ENCODE measurements at places on chromosomes 13 and 19.

DNA sequence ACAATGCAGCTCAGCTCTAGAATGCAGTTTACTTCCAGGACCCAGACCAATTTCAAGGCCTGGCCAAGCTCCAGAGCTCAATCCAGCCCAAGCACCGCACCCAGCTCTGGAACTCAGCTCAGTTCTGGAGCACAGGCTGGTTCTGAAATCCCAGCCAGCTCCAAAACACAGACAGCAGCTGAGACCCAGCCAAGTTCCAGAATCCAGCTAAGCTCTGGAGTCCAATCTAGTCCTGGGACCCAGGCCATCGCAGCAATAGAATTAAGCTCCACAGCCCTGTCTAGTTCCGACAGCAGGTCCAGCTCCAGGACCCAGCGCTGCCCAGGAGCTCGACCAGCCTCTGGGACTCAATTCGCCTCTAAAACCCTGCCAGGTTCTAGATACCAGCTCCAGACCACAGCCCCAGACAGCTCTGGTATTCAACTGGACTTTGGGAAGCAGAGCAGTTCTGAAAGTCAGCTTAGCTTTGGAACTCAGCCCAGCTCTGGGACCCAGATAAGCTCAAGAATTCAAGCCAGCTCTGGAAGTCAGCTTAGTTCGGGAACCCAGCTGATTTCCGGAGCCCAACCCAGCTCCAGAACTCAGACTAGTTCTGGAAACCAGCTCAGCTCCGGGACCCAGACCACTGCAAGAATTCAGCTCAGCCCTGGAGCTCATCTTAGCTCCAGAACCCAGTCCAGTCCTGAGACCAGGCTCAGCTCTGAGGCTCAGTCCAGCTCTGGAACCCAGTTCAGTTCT, 6.8 kb downstream of the GIPC3 start:
- no peak for DNase-seq

DNA sequence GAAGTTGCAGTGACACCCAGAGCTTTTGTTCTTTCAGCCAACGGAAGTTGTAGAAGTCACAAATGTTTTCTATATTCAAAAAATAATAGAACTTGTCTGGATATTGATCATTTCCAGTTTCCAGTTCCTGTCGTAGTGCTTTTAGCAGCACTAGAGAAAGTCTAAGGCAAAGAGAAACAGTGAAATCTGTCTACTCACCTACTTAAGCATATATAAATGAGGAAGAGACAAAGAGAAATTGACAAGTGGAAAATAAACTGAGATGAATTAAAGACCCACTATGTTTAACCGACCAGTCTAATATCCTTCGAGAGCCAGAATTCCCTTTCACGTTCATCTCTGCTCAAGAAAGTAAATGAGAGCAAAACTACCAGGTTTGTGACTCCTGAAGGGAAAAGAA, 36.7 kb downstream of the DACH1 start:
- DNase-seq, result no peak

GRCh38 chr13:87147076-87147475, 524.1 kb upstream of the SLITRK5 start:
- DNase-seq, result no peak

DNA sequence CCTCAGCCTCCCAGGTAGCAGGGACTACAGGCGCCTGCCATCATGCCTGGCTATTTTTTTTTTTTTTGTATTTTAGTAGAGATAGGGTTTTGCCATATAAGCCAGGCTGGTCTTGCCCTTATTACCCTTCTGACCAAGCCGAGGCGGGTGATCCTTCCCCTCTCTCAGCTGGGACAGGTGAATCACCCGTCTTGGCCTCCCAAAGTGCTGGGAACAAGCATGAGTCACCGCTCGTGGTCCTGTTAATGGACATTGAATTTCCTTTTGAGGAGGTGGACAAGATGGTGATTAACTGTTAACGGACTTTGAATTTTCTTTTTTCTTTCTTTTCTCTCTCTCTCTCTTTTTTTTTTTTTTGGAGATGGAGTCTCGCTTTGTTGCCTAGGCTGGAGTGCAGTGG, 10.6 kb downstream of the CD70 start:
- DNase-seq, result no peak

DNA sequence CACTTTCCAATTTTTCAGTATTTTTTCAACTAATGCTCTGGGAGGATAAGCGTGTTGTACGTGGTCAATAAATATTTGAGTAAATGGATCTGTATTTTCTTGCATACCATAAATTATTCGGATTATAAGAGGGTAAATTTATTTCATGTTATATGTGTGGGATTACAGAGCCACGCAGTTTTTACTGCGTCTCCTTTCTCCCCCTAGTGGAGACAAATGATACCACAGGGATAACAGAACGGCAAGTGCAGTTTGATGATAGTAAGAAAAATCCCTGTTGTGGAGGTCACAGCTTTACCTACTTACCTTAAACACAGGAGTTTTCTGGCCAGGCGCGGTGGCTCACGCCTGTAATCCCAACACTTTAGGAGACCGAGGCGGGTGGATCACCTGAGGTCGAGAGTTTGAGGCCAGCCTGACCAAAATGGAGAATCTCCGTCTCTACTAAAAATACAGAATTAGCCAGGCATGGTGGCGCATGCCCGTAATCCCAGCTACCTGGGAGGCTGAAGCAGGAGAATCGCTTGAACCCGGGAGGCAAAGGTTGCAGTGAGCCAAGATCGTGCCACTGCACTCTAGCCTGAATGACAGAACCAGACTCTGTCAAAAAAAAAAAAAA, 16.8 kb downstream of the MBD3L2B start:
- no peak for DNase-seq

DNA sequence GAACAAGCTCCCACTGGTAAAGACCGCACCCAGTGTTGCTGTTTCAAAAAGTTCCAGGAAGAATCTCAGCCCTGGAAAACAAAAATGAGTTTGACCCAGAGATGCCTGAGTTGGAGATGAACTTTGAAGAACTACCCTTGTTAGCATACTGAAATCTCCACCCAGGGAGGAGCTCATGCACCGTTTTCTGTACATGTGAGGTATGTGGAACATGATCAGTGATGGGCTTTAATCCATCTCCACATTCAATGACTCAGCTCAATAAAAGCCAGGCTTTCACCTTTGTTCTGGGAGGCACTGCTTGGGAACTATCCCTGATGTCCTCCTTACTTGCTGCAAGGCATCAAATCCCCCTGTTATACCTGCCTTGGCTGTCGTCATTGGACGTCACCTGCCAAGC, 279.9 kb downstream of the UQCRFS1 start:
- DNase-seq, result no peak

- DNase-seq, result no peak
Measured at GRCh38 chr19:397941-398706, 10.8 kb downstream of the C2CD4C start.

GRCh38 chr13:29926098-29926476, 75.7 kb upstream of the UBL3 start:
- DNase-seq, result no peak

DNA sequence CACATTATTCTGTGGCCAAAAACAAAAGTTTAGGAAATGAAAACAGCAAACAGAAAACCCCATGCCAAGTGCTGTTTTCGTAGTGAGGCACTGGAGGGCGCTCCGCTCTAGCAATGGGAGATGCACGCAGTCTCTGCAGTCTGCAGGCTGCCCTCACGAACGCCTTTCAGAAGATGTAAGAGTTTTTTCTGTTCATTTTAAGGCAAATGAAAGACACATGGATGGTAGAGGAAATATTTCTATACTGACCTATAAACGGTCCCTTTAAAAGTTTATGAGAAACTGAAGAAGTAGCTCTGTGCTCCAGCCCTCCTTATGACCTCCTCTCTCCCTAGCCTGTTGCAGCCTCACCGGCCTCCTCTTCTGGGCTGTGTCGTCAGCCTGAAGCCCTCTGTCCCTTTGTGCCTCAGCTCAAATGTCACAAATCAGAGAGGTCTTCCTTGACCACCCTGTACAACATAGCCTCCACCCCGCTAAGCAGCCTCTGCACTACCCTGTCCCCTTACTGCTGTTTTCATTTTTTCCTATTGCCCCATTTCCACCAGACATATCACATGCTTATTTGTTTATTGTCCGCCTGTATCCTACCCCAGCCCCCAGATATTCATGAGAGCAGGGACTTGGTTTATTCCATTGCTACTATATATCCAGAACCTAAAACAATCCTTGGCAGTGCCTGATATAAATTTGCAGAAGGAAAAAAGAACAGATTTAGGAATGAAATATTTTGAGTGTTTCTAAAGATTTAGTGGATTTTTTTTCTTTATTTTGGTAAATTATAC, 116.4 kb downstream of the TM9SF2 start:
- DNase-seq, result no peak

Measured in stimulated activated CD8-positive, alpha-beta memory T cell treated with anti-CD3 and anti-CD28 coated beads, Interleukin-7, amount 100 ng/mL, for 24 hours (primary cell).